ENCODE measurements at places on chromosomes 6 and 20.
A peak's percentile ranks its signal among the peaks of the same experiment; 100 is the strongest.

GRCh38 chr6:136086686-136087085, 163.4 kb downstream of the MTFR2 start:
- no peak for DNase-seq

DNA sequence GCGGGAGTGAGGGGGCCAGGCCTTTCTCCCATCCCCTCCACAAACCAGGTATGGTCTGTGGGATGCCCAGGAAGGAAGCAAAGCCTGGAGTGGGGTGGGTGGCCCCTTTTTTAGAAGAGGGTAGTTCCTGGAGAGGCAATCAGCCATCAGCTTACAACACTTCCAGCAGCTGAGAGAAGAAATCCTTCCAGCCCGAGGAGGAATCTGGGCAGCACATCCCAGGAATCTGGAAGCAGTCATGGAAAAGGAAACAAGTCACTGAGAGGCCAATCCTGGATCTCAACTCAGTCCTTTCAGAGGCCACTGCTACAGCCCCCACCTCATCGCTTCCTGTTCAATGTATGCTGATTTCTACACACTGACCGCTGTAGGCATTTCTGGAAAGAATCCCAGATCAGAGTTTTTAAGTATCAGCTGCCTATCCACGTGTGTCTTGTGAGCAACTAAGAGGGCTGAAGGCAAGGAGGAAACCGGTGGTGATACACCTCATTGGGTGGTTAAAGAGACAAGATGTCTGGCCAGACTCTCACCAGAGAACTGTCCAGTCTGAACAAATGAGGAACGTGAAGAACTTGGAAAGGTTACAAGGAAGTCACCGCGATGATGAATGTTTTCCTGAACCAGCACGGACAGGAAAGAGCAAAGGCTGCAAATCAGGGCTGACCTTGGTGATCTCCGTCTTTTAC, 92.9 kb upstream of the SHLD1 start:
- no peak for DNase-seq

- peak; percentile 3 for DNase-seq
Measured at GRCh38 chr6:32589596-32590449, at the start of gene HLA-DRB1. TSS of gene HLA-DRB1 (minus strand) at chr6:32589848. CDS start at chr6:32589742, 106 bp downstream.

DNA sequence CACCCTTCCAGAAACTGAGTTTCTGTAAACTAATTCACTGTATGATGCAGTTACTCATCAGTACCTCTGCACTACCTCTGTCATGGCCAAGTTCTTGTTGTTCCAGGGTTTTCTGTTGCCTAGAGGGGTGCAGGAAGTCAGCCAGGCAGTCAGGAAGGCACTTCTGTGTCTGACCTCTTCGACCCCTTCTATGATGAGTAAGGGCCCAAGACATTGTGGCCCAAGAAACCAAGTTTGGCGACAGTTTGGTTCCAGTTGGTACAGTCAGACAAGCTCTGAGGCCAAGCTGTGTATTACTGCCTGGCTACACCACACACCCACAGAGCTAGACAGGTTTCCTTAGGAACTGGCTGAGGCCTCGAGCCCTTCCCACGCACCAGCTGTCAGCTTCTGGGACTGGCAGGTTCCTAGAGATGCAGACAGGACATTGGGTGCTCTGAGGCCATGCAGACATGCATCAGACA, 41.2 kb downstream of the TRAF3IP2 start:
- DNase-seq, result peak; percentile 34

- DNase-seq, result no peak
Measured at GRCh38 chr6:100691972-100692371, 189.2 kb downstream of the ASCC3 start.

GRCh38 chr20:33893314-33893713, 82.2 kb downstream of the CHMP4B start:
- no peak for DNase-seq

DNA sequence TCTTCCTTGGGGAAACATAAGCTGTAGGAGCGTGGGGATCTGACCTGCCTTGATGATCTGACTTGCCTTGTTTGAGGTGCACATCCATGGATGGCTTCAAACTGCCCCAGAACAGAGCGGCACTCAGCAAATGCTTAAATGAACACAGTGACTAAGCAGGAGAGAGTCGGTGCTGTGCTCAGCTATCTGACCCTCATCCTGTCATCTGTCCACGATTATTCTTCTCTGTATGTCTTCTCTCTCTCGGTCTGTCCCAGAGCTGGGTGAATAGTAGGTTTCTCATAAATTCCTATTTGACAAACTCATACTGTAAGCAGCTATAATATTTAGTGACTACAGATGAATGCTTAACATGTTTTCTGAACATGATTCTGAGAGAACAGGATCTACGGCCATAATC, 37.3 kb downstream of the TRAM2 start:
- no peak for DNase-seq

GRCh38 chr20:50226093-50226974, 35.7 kb downstream of the CEBPB start:
- no peak for DNase-seq
